Thymus (tissue), 14 donors: ENCODE measurements at places on chromosomes 7 and 10.

DNA sequence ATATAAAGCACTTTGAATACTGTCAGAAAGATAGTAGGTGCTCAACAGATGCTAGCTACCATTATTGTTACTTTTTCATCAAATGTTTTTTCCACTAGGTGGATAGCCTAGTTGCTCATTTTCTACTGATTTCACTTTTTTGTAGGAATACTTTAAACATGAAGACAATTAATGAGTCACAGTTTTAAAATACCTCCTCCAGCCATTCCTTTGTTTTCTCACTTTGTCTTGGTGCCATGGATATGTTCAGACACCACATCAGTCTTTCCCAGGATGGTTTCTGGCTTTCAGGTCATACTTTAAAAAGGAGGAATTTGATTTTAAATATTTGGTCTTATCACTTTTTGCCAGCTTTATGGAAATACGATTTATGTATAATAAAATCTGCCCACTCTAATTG, 147.1 kb upstream of the MGMT start:
- no peak for DNase-seq

DNA sequence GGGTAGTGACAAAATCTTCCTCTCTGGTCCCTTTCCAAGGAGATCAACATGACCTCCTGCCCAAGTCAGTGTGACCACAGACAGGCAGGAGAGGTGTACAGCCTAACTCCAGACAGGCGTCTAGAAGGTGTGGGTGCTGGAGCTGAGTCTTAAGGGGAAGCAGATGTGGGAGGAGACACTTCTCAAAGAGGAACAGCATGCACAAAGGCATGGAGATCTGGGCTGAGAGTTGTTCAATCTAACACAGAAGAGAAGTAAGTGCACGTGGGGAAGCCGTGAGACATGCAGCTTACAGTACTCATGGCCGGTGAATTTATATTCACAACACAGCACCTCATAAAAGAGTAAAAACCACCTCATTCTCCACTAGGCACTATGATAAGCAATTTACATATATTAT, 23.8 kb upstream of the GSDME start:
- DNase-seq, result no peak

DNA sequence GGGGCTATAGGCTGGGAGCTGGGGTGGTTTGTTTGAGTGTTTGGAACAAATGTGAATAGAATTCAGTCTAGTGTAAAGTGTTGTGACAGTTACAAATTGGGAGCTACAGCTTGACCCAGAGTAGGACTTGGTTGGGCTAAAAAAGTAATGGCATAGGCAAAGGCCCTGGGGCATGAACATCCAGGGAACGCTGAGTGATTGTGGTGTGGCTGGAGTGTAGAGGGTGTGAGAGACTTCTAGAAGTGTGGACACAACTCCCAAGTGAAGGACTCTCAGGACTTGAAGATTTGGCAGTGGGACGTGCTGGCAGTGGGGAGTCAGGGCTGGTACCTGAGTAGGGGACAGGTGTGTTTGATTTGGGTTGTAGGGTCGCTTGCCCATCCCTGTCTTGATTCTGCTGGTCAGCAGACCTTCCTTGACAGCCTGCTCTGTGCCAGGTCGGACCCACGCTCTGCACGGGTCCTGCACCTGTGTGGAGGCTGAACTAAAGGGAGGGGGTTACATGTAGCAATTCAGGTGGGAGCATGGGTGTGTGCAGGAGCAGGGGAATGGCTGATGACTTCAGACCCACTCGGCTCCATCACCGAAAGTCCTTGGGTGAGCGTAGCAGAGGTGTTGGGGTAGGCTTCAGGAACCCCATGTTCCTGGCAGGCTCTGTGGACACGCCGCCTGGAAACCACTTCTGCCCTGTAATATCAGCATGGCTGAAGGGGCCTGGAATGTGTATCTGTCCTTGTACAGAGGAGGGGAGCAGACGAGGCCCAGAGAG, 43.3 kb downstream of the ZMIZ1 start:
- no peak for DNase-seq

GRCh38 chr10:24821986-24822385, 98.3 kb upstream of the ARHGAP21 start:
- no peak for DNase-seq

- DNase-seq, result no peak
Measured at GRCh38 chr10:69324583-69324982, 46.3 kb downstream of the HK1 start.

DNA sequence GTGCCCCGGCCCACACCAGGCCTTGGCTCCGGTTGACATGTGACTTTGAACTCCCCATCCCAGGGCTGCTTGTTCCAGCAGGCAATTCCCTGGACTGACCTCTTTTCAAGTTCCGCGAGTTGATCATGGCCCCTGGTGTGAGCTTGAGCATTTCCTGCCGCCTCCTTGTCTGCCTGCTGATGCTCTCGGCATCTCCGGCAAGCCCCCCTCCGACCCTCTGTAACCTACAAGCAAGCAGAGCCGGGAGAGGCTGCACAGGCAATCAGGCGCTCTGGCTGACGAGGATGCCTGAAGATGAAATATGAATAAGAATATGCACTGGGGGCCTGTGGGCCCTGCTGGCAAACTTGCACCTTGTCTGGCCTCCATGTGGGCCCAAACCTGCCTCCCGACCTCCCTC, 304.9 kb upstream of the MKI67 start:
- no peak for DNase-seq

DNA sequence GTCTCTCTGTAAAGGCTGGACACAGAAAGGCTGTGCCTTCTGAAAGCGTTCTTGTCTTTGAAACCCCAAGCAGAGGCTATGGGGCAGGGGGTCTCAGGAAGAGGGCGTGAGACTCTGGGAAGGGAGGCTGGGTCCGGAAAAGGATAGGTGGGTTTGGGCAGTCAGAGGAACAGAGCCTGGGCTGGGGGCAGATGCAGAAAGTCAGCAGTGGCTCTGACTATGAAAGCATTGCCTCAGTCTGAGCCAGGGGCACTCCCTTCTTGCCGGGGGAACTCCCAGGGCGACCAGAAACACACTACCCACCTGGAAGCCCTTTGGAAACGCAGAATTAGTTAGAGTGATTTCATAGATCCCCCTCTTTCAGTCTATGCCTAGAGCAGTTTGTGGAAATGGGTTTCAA, 72.0 kb downstream of the VWA2 start:
- no peak for DNase-seq

DNA sequence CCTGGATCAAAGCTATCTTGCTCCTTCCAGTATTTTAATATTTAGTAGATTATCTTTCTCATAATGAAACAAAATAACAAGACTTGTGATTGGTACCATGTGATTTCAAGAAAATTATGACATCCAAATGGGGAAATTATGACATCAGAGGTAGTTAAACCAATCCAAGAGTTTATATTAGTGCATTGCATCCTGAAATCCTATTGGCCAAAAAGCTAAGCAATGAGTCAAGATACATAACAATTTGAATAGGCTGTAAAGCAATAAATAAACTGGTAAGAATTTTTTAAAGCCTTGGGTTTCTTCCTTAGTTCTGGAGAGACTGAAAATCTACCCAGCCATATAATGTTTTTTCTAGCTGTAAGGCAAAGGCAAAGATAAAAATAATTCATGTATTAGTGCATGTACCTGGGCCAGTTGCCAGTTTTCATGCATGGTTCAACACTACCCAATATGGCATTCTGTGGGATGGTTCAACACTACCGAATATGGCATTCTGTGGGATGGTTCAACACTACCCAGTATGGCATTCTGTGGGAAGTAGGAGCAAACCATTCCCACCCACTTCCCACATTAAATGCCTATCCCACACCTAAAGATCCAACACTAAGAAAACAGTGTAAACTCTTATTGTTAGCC, at the start of gene RNF148:
RNF148 (minus strand) TSS at position 51 of the 639 bp plus-strand sequence. CDS start 172 bp downstream, outside the sequence.
- no peak for DNase-seq

DNA sequence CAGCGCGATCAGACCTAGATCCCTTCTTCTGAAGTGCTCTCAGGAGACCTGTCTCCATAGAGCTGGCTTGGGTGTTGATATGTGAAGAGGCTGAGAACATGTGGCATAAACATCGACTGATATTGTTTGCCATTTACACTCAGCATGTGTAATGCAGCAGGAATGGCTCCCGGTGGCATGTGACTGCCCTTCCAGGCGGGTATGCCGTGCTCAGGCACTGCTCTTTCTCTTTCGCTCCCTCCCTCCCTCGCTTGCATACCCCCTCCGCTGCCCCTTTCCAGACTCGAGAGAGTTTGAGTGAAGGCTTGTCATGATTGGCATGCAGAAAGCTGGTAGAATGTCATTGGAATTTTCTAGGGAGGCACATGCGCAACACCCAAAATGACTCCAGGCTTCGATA, 107.3 kb upstream of the PDCD4 start:
- no peak for DNase-seq

DNA sequence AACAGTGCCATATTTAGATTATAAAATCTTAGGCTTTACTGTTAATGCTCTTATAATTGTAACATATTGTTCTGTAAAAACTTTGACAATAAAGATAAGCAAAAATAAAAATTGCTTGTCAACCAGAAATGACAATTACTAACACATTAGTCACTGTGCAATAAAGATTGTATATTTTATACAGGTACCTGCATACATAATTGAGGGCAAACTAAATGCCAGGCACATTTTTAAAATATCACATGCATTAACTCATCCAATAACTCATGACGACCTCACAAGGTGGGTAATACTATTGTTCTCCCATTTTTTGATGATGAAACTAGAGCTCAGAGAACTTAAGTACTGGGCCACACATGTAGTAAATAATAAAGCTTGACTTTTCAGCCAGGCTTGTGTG, 1020.2 kb upstream of the C7orf33 start:
- DNase-seq, result no peak

DNA sequence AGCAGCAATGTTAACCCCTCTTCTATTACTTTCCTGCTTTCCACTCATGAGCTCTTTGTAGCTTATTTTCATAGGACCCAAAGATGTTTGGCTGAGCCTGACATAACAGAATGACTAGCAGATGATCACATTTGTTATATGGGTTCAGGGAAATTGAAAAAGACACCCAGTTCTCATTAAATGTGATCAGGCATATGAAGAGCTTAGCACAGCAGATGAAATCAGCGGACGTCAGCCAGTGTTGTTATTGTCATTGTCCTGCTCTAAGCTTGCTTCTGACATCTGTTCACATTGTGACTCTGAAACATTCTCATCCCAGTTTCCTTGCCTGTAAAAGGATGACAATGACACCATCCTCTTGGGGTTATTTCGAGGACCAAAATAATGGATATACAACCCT, 43.5 kb downstream of the FAM241B start:
- DNase-seq, result no peak

- DNase-seq, result no peak
Measured at GRCh38 chr10:30215141-30215540, 133.9 kb downstream of the MTPAP start.

- no peak for DNase-seq
Measured at GRCh38 chr10:132526676-132527075, 10.9 kb upstream of the INPP5A start.

DNA sequence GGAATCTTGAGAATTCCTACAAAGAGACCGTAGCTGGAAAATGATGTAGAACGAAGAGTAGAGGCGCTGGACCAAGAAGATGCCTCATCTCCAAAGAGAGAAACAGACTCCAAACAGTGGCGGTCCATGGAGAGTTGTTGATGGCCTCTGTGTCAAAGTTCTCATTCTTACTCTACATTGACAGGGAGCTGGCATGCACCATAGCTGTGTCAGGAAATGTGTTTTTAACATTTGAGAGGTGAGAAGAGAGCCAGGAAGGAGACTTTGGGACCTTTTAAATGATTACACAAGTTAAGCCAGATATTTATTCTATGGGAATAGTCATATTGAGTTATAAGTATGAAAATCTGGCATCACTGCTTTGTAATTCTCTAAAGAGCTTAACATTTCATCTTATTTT, 61.5 kb upstream of the FERD3L start:
- no peak for DNase-seq

GRCh38 chr7:148172920-148173319, 417.6 kb upstream of the C7orf33 start:
- no peak for DNase-seq

DNA sequence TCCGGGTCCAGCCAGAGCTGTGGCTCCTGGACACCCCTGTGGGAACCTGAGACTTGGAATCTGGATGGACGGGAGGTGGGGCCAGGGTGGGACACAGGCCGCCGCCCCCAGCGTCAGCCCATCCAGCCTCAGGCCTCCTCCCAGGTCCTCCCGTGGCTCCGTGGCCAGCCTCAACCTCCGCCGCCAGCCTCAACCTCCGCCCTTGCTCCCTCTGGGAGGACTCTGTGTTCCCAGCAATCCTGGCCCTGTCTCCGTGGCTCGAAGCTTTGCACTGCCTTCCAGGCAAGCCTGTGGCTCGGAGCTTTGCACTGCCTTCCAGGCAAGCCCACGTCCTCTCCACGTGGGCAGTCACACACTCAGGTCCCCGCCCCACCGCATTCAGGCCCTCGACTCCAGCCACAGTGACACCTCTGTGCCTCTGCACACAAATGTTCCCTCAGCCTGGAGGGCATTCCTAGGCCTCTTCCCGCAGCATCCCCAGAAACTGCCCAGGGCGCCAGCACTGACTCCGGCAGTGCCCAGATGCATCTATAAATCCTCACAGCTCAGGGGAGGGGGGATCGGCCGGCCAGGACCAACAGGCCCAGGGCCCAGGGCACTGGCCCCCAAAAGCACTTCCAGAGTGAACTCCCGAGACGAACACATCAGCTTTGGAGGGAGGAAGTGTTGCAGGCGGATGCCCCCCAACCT, 44.7 kb upstream of the PDGFA start:
- no peak for DNase-seq

- no peak for DNase-seq
Measured at GRCh38 chr7:8051998-8052397, 83.4 kb downstream of the GLCCI1 start.

DNA sequence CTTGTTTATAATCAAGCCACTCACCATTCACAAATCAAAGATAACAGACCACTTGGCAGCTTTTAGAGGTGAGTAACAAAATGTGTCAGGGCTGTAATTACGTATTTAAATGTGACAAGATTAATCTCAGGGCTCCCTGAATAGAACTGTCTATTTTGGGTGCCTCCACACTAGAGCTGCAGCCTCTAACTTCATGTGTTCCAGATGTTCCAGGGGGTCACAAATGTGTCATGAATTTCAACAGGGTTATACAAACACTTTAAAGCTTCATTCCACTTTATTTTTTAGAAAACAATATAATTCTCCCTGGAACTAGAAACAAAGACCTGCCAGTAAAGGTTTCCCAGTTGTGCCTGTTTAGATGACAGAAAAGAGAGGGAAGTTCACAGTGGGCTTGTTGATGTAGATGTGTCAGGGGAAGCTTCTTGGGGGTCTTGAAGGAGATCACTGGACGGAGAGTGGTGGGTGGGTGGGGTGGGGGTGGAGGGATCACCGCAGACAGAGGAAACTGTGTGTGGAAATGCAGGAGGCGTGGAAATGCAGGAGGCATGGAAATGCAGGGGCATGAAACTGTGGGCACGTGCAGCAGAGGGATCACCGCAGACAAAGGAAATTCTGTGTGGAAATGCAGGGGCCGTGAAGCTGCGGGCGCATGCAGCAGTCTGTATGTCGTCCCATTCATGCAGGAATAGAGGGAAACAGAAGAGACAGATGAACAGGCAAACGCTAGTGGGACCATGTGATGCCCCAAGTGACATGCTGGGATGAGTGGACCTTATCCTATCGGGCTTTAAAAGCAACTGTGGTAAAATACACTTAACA, 42.0 kb upstream of the TRIL start:
- no peak for DNase-seq
